LHCN-M2 (cell line): ENCODE measurements at places on chromosomes 11 and 22. TPM values are rescaled to one million over a fixed set of nuclear protein-coding genes. Genes with fewer than 3 reads are reported as not detected.

The KCNE3 gene
- total RNA-seq: 0.23 and 0.51 TPM in 2 replicates

The NR1H3 gene
- 9.4 and 10.8 TPM in 2 replicates for total RNA-seq

The SOX6 gene
- under 0.01 TPM in 1 of 2 replicates, not detected in the other for total RNA-seq

The SPON1 gene
- total RNA-seq: not detected in 2 replicates

The FAM83F gene
- total RNA-seq: not detected in 2 replicates

DNA sequence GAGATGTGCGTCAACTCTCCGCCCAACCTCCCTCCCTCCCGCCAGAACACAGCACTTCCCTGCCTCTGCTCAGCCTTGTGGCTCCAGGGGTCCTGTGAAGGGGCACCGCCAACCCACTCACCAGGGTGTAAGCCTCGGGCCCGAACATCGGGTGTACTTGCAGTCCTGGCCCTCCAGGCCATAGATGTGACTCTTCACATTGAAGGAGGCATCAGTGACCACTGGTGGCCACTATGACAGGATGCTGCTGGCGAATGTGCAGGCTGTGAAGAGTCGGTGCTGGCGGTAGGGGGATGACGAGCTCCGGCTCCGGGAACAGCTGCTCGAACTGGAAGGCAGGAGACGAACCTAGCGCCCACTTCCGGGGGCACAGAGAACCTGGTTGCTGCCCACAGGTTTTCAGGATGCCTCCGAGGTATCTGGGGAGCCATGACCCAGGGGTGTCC is 97.4 kb downstream of the MED15 start:
- DNase-seq: peak; percentile 12

DNA sequence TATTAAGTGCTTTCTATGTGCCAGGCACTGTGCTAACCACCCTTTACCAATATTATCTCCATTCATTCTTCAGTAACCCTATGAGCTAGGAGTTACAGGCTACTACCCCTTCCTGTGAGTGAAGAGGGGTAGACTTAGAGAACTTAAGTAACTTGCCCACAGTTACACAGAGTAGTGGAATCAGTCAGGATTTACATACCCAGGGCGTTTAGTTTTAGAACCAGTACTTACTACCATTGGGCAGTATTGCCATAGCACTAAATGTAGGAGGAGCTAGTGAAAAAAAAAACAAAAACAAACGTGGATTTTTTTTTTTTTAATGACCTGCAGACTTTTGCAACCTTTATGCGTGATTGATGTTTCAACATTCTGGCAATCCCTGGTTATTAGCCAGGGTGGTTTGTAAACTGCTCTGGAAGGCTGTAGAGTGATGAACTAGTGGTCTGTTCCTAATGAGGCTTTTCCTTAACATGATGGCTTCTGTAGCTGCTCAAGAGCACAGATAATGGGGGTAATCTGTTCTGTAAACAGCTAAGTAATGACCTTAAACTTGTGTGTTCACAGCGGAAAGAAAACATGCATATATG is 11.4 kb downstream of the TBCEL start:
- no peak for DNase-seq

DNA sequence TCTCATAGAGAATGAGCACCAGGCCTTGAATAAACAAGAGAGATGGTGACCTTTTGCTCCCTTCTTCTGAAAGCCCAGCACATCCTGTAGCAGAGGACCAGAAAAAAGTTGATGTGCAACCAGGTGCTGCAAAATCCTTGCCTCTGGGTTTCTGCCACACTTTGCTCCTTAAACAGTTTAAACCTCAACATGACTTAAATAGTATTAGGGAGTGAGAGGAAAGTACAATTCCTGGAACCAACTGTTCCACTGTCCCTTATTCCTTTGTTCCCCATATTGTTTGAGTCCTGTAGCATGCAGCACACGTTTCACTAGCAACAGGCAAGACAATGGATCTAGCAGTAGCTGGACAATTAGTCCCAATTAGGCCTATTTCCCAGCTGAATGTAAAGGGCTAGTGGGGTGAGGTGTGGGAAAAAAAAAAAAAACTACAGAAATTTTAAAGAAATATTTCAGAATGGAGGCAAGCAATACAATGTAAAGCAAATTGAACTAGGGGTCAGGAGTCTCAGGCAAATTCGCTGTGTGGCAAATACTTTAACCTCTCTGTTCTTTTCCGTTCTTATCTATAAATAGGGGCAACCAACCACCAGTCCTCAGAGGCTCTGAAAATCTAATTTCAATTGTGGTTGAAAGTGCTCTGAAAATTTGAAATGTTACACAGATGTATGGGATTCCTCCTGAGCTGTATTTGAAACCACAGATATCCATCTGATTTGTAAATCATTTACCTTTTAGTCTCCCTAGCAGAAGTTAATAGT is 6.6 kb downstream of the MPPED2 start:
- no peak for DNase-seq

- DNase-seq: no peak
Measured at GRCh38 chr11:11480971-11481370, 127.9 kb upstream of the CSNK2A3 start.

GRCh38 chr11:69554849-69555248 is 73.4 kb downstream of the LINC01488 start:
- peak; percentile 5 for DNase-seq

DNA sequence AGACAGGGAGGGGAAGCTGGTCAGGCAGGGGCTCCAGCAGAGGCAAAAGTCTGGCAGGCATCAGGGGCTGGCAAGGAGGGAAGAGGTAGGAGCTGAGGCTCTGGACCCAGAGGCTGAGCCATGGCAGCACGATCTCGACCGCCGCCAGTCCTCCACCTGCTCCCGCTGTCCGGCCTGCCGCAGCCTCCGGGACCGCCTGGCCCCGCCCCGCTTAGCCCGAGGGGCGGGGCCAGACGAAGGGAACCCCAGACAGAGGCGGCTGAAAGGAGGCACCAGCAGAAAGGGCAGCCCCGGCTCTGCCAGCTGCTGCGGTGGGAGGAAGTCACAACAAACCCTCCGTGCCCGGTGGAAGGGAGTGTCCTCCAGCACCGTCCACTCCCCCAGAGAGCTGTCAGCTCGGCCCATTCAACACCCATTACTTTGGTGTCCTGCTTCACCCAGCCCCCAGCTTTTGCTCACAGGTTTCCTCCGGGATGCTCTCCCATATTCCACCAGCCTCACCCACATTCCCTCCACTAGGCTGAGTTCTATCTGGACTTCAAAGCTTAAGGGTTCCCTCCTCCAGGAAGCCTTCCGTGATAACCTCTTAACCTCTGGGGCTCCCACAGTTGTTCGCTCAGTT is at the start of gene MFNG:
TSS of gene MFNG (minus strand) at position 161 of the 622 bp plus-strand sequence. CDS start 207 bp downstream, outside the sequence.
- DNase-seq: peak; percentile 86

DNA sequence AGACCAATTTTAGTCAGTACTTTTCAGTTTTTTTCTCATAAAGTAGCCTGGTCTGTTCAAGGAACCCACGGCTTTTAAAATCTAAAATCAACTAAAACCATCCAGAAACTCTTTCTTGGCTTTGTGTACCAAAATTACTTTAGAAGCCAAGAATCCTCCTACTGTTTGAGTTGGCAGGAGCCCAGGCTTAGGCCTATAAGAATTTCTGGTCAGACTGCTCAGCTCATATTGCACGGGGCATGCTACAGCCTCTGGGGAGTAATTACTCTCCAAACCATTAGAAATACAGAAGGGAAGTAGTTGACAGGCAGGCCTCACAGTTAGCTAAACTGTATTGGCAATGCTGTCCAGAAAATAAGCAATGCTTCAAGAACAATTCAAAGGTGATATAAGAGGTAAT is 1862.9 kb upstream of the RAG2 start:
- DNase-seq: peak; percentile 95

DNA sequence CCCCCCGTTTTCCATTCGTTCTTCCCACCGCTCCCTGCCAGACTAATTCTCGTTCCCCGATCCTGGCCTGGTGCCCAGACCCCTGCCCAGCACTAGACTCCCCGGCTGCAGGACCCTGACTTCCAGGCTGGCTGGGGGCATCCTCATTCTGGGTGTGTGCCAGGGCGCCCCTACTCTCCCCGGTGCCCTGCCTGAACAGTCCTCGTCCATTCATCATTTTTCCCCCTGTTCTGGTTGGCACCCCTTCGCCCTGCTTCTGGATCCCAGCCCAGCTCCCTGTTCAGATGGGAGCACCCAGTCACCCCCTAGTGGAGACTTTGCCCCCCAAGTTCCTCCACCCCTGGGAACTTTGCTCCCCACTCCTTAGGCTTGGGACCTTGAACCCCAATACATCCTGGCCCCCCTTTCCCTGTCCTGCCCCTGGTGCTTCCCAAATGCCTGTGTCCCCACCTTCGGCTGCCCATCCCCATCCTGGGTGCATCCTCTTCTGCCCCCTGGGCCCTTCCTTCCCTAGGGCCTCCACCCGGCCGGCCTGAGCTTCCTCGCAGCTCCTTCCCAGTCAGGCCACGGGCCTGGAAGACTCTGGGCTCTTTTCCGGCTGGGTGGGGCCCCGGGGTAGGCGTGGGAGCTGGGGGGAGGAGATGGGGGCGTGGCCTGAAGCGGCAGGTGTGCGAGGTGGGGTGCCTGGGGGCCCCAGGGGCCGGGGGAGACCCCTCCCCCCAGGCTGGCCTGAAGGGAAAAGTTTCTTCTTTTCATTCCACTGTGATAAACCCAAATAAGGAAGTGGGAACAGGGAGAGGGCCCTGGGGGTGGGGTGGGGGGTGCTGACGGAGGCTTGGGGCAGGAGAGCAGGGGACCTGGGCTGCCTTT is 908 bp downstream of the PLCB3 start:
- DNase-seq: no peak

- no peak for DNase-seq
Measured at GRCh38 chr11:113494021-113494420, 18.8 kb upstream of the DRD2 start.

- no peak for DNase-seq
Measured at GRCh38 chr11:108966206-108966605, 301.3 kb downstream of the DDX10 start.

DNA sequence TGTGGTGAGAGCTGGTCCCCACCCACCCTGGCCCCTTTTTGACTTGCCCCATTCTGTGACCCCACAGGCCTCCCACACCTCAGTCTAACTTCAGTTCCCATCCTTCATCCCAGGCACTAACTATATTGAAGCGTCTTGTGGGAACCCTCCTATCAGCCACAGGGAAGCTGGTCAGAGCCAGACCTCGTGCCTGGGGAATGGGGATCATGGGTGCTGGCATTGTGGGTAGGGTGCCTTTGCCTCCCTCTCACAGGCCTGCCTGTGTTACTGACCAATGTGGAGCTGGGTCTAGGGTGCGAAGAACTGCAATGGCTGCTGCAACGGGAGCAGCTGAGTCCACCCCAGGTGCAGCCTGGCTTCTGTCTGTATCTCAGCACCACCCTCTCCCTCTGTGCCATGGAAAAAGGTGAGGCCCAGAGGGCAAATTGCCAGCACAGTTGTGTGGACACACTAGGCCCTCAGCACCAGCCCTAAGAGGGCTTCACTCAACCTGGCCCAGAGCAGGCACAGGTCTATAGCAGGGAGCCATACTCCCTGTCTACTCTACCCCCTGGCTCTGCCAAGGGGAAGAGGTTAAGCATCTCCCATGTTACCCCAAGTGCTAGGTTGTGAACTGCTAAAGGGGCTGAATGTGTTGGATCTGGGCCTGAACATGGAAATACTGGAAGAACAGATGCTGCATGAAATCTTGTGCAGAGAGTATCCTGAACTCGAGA is 37.3 kb downstream of the RRP8 start:
- DNase-seq: no peak

DNA sequence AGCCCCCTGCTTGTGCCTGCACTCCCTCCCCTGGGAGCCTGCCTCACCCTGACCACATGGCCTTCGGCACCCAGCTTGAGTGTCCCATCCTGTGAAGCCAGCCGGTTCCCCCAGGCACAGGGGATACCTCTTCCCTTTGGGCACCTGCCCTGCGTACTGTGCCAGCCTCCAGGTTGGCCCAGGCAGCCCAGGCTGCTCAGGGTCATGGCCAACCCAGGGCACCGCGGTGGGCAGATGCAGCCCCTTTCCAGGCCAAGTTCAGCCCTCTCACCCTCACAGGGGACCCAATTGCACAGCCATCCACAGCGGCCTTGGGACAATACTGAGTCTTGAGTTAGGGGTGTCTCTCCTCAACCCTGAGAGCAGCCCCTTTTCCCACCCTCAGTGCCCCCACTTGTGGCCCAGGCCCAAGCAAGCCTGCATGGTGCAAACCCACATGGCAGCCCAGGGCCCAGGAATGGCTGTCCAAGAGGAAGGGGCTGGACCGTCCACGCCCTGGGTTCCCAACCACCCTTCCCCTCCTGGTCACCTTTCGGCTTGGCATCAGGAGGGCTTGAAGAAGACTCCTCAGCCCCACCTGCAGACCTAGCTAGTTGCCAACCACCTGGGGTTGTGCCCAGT is 87.7 kb downstream of the CDKN1C start:
- no peak for DNase-seq

DNA sequence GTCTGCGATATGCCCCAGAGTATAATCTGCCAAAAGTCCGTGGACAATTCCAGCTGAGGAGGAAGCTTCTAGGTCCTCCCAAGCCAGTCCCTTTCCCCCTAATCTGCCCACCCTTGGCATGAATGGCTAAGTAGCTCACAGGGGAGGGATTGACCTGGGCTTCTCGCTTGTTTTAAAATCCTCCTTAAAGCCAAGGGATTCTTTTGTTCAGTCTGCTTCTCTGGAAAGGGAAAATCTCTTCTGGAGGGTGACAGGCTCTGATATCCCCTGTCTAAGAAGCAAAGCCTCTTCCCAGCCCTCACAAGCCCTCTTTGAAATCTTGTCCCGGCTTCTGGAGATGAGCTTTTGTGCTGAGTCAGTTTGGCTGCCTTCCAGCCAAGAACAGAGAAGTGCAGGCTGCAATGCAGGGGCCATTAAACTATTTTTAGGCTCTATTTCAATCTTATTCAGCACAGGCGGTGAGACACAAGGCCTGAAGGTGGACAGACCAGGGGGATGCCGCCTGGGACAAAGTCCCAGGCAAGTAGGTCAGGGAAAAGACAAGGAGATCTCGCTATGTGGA is 23.9 kb downstream of the NEFH start:
- peak; percentile 67 for DNase-seq

GRCh38 chr11:32071811-32072210 is 19.1 kb upstream of the RCN1 start:
- DNase-seq: peak; percentile 78

DNA sequence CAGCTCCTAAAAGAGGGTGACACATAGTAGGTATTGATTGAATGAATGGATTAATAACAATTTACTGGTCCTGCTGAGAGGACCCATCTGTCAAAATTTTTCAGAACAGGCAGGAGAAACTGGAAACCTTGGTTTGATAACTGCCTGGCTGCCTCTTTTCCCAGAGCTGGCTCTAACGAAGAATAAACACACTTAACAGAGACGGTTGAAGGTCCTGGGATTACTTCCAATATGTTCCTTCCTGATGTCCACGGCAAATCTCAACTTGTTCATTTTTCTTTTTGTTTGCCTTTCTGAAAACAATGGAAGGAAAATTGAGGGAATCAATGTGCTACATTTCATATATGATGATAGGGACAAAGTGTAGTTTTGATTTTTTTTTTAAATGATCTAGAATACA is 76.5 kb upstream of the SYT13 start:
- no peak for DNase-seq
